AG09319 (cell line): ENCODE measurements at places on chromosomes 7 and 10.

- DNase-seq: no peak
Observed at GRCh38 chr10:93103953-93104352, 30.3 kb downstream of the CYP26A1 start.

DNA sequence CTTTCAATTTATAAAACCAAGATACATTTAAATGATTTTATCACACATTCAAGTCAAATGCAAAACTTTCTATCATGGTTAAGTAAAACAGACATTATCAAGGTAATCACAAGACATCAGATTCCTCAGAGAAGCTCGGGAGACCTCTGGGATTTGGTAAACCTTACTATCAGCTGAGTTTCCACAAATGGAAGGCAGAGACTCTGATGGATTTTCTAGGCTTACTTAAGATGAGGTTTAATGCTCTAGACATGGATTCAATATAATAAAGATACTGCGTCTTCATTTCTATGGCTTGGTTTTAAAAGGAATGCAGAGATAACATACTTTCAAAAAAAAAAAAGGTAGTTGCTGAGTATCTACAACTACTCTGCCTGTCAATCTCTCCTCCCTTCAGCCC is 171.7 kb downstream of the JAZF1 start:
- no peak for DNase-seq

GRCh38 chr10:29266641-29267040 is 22.2 kb upstream of the LYZL1 start:
- peak; percentile 48 for DNase-seq

DNA sequence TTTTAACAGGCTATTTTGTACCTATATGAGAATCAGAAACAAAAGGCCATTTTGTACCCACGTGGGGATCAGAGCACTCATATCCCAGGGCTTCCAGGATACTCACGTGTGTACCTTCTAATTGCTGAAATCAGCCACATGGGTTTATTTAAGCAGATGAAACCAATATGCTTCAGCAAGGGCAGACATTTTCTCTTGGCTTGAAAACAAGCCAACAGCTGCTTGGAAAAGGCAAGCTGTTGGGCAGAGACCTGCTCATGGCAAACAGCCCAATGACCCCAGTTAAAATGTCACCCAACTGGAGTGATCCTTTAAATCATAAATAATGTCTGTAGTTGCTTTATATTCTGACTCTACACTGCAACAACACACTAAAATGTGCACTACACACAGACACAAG is 26.5 kb upstream of the TOMM7 start:
- peak; percentile 62 for DNase-seq

DNA sequence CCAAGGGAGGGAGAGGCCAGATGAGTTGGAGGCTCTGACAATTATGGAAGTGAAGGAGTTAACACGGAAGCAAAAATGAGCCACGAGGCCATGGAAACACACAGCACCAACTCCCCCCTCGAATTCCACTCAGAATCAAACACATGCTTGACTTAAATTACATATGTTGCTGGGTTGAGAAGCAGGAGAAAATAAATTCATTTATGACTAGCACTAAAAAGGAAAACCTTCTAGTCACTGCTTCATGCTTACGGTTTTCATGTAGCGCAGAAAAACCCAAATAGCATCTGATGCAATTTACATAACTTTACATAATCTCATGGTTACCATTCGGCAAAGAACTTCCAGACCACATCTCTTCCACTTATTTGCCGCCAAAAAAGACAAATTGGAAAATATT is 51.5 kb downstream of the SFMBT2 start:
- DNase-seq: no peak

GRCh38 chr7:78194611-78195010 is 396.0 kb downstream of the PHTF2 start:
- no peak for DNase-seq

DNA sequence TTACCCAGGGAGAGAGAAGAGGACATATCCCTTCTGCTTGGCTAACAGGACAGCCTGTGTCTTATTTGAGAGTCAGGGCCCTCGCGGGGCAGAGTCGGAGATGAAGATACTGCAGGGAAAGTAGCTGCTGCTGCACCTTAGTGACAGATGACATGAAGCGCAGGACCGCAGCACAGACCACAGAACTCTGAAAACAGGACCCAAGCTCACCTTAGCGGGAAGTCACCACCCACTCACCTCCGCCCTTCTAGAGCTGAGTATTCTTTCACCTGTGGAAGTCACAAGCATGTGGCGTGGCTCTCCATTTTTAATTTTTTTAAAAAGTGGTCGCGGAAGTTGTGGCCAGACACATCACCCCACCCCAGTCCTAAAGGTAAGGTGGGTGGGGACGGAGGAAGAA is 191.4 kb downstream of the FAM107B start:
- no peak for DNase-seq

DNA sequence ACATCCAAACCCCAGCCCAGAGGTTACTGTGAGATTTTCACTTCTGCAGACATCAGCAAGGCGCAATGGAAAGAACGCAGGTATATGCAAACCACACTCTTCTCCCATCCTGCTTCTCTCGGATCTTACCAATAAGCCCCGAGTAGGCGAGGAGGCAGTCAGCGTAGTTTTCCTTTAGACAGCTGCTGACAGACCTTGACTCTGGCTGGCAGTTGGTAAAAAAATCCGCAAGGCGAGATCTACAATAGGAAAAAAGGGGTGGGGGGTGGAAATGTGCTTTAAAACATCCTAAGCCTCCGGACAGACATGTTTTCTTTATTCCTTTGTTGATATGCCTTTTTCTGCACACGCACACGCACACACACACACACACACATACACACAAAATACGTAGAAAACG is 176.5 kb downstream of the GFRA1 start:
- no peak for DNase-seq

DNA sequence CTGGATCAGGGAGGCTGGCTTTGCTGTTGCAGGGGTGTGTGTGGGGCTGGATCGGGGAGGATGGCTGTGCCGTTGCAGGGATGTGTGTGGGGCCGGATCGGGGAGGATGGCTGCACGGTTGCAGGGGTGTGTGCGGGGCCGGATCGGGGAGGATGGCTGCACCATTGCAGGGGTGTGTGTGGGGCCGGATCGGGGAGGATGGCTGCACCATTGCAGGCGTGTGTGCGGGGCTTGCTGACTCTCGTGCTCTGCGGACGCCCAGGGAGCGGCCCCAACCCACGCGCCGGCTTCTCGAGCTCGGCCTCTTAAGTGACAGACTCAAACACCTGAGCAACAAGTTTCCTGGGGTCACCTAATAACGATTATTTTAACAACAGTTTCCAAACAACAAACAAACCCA is 518.2 kb downstream of the DNAJB6 start:
- no peak for DNase-seq

- no peak for DNase-seq
Observed at GRCh38 chr7:121237601-121238000, 91.2 kb upstream of the WNT16 start.

DNA sequence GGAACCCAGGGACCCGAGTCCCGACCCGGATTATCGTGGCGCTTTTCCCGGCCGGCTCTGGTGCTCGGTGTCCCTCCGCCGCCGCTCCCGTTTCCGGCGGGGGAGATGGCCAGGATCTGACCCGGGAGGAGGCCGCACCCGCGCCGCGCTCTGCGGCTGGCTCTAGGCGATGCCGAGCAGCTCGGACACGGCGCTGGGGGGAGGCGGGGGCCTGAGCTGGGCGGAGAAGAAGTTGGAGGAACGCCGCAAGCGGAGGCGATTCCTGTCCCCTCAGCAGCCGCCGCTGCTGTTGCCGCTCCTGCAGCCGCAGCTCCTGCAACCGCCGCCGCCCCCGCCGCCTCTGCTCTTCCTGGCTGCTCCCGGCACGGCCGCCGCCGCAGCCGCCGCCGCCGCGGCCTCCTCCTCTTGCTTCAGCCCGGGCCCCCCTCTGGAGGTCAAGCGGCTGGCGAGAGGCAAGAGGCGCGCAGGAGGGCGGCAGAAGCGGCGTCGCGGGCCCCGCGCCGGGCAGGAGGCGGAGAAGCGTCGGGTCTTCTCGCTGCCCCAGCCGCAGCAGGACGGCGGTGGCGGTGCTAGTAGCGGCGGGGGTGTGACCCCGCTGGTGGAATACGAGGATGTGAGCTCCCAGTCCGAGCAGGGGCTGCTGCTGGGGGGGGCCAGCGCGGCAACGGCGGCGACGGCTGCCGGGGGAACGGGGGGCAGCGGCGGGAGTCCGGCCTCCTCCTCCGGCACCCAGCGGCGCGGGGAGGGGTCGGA is 593 bp downstream of the CDK13 start:
- no peak for DNase-seq

DNA sequence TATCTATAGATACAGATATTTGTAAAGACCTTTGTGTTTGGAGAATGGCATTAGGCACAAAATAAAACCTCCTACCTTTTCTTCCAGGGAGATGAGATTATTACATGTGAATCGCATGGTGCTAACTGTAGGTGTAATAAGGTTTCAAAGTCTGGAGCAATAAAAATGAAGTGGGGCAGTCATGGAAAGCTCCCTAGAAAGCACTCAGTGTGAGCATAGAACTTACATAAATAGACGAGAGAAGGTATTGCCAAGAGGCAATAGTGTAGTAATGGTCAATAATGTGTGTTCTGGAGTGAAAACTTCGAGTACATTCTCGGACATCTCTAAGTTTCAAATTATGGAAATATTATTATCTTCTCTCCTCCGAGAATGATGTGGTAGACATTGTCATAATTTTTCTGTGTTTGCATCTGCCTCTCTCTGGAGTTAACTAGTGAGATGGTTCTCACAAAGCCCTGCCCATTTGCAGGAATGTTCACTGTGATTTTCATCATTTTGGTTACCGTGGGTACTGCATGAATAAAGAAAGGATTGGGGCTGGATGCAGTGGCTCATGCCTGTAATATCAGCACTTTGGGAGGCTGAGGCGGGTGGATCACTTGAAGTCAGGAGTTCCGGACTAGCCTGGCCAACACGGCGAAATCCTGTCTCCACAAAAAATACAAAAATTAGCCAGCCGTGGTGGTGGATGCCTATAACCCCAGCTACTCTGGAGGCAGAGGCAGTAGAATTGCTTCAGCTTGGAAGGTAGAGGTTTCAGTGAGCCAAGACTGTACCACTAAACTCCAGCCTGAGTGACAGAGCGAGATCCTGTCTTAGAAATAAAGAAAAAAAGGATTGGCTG is 10.6 kb downstream of the VIM start:
- DNase-seq: peak; percentile 79

DNA sequence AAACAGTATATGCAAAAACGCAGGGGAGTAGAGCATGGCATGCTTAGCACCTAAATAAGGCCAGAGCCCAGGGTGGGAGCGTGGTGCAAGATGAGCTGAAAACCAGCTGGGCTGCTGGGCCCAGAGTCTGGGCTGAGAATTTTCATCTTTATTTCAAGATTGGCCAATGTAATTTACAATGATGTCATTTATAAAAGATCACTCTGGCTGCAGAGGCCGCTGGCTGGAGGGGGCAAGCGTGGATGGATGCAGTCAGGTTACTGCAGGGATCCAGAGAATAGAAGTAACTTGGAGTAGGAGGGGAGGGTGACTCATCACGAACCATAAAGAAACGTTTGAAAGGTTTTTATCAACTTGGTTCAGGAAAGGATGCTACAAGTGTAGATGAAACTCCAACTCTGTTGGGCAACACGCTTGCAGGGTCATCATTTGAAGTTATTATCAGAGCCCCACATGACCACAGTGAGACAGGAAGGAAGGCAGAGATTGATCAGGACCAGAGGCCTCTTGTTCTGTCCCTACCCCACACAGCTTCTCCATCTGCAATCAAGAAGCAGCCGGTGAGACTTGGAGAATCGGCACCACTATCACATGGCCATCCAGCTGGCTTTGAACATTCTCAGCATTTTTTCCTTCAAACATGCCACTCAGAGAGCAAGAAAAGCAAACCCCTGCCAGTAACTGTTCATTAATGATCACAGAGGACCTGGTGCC is 49.2 kb downstream of the ODAD2 start:
- DNase-seq: no peak

- DNase-seq: no peak
Observed at GRCh38 chr7:50640256-50640655, 75.1 kb upstream of the DDC start.

- no peak for DNase-seq
Observed at GRCh38 chr7:117322741-117323304, at the start of gene WNT2. Gene WNT2 (minus strand): TSS chr7:117323058. CDS start chr7:117322989, 69 bp downstream.

- DNase-seq: no peak
Observed at GRCh38 chr10:14519785-14520184, 189.1 kb upstream of the FRMD4A start.

DNA sequence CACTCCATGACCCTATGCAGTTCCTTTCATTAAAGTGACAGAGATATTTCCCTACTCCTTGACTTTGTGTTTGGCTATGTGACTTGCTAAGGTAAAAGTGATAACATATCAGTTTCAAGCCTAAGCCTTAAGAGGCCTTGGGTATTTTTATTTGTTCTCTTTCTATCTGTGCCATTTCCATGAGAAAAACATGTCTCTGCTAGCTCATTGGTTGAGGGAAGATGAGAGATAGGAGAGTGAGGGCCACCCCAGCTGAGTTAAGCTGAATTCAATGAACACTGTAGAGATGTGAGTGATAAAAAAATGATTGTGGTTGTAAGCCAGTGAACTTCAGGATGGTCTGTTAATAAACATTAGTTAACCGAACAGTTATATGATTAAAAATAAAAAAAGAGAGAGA is 13.4 kb downstream of the TASOR2 start:
- no peak for DNase-seq

DNA sequence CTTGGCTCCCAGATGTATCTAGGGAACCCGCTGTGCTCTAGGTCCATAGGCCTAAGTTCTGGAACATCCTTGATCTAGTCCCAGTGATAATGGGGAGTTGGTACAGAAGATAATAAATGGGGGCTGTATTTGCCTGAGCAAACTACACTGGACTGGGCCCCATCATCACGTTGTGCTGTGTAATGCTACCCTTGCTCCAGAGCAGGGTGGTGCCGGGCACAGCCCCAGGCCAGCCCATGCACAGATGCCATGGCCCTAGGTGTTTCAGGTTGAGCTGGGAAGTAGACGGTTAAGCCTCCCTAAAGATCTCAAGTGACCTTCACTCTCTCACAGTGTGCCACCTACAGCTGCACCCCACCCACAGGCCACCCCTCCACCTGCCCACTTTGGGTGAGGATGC is 53.2 kb downstream of the STRA8 start:
- DNase-seq: no peak
